ENCODE measurements at places on chromosomes 16 and 17.

GRCh38 chr17:74351552-74352210 is 10.0 kb downstream of the BTBD17 start:
- DNase-seq: no peak

DNA sequence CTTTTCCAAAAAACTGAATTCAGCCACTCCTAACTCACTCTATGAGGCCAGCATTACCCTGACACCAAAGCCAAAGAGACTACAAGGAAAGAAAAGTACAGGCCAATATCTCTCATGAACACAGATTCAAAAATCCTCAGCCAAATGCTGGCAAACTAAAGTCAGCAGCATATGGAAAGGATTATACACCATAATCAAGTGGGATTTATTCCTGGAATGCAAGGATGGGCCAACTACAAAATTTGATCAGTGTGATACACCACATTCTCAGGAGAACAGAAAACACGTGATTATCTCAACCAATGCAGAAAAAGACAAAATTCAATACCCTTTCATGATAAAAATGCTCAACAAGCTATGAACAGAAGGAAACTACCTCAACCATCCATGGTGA is 7.7 kb upstream of the AATK start:
- DNase-seq: no peak

DNA sequence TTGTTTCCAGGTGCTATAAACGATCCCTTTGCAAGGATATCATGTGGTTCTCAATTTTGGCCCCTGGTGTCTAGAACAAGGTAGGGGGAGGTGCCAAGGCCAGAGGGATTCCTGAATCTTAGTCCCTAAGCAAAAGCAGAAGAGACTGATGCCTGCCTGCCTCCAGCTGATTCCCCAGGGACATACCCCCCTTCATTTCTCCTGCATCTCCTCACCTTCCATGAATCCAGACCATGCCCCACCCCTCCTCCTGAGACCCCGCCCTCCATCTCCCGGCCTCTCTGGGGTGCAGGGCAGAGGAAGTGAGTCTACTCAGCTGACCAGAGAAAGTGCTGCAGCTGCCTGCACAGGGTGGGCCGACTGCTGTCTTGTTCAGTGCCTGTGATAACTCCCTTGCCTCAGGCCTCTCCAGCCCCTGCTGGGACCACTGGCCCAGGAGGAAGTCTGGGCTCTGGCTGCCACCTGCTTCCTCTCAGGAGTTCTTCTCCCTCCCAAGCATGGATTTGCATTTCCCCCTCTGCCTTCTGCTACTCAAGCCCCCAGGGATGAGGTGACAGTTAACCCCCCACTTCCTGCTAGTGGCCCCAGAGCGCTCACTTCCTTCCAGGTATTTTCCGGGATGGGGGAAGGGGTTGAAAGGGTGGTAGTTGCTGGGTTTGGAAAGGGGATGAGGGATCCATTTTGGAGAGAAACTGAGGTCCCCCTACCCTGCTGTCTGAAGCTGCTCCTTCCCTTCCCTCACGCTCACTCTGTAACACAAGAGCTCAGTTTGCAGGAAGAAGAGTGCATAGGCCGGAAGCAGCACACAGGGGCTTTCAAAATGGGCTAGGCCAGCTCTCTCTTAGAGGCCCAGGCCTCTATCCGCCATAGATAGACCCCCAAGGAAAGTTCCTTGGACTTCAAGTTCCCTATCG is 10.5 kb upstream of the TSPOAP1 start:
- no peak for DNase-seq

GRCh38 chr17:40450175-40450574 is 6.9 kb downstream of the IGFBP4 start:
- no peak for DNase-seq

DNA sequence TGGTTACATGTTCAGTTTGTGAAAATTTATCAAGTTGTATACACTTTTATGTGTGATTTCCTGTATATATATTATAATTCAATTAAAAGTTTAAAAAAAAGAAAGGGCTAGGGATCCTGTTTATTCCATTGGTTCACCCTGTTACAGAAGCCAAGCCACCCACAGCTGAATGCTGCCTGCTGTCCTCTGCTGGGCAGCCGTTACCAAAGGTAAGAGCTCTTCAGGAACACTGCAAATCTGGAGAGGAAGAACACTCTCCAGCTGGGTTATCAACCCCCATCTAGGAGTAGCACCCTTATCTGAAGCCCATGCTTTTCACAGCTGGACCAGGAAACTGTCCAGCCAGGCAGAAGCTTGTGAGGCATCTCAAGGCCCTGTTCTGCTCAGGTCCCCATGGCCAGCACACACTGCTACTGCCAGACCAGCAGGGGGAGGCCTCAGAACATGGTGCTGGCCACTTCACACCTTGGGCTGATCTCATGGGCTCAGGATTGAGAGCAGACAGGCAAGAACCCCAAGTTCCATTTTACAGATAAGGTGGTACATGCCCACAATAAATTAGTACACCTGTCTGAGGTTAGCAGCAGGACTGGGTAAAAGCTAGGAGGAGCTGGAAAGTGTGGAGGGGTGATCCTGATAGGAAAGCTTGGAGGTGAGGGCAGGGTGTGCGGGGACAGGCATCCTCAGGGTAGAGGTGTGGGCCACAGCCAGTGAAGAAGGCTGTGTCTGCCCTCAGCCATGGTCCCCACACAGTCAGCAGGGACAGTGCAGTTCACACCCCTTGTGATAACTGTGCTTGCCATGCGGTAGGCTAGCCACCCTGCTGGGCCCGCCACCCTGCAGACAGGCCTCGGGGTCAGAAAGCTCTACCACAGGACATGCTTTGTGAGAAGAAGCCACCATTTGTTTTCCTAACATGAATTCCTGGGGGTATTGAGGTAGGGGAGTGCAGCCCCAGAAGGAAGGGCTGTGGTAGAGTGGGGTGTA is 54.3 kb upstream of the SREBF1 start:
- no peak for DNase-seq

DNA sequence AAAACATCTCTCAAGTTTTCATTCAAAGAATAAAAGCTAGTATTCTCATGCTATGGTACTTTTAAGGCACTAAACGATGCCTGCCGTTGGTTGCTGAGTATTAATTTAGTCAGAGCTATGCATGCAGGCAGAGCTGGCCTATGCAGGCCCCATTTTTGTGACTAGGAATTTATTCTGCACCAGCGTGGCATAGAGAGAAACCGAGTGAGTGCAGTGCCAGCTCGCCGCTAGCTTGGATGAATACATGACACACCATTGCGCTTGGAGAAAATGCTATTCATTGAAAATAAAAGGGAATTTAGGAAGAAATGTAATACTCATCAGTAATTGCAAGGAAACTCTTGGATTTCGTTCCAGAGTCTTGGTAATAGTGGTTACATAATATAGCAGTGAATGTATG is 231.6 kb upstream of the RBFOX1 start:
- no peak for DNase-seq

Data from activated CD4-positive, CD25-positive, alpha-beta regulatory T cell treated with anti-CD3 and anti-CD28 coated beads, Interleukin-2, amount 50 U/mL, for 16 hours (primary cell).